ENCODE measurements at places on chromosomes 6 and 20.

DNA sequence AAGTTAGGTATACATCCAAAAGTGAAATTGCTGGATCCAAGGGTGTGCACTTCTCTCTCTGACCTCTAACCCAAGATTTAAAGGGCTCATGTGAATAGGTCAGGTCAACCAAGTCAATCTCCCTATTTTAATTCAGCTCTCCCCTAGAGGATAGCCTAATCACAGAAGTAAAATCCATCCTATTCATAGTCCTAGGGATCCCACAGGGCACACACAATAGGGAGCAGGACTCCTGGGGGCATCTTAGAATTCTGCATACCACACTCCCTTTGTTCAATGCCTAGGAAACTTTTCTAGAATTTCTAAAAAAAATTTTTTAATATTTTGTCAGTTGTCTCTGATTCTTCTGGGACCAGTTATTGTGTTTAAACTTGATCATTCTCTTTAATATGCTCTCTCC, 35.1 kb downstream of the CST9L start:
- no peak for DNase-seq

- DNase-seq: no peak
Measured at GRCh38 chr6:162715601-162716000, 12.0 kb downstream of the PRKN start.

DNA sequence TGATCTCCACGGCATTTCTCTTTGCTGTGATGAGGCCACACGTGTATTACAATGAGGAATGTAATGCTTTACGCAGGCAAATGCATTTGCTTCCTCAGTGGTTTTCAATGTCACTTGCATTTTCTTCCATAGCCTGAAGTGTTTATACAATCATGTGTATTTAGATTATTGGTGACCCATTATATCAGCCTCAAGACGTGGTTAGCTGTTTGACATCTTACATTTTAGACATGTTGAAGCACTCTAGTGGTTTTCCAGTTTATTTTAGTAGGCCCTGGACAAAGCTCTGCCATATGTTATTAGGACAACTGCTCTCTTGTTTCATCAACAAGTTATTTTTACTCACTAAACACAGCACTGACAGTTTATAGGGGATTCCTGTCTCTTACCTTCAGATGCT, 200.4 kb downstream of the UTRN start:
- DNase-seq: no peak

DNA sequence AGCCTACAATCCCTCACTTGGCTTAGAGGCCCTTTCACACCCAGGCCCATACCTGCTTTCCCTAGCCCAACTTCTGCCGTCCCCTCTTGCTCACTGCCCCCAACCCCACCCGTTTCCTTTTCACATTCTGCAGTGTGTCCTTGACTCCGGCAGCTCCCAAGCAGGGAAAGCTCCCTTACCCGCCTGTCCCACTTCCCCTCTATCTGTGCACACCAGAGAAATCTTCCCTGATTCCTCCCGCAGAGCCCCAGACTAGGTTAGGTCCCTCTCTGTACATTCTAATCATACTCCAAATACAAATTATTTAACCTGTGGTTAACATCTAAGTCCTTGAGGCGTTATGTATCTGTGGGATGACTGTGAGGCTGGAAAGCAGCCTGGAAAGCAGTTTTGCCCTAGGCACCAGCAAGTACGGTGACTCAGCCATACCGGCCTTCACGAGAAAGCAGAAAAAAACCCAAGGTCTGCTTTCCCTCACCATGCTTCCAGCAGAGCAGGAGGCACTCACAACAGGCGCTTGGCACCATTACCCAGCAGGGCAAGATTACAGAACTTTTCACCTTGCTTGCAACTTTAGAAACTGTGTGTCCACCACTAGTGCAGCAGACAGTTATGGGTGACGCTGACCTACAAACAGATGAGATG, 22.3 kb downstream of the ELOVL5 start:
- DNase-seq: no peak

DNA sequence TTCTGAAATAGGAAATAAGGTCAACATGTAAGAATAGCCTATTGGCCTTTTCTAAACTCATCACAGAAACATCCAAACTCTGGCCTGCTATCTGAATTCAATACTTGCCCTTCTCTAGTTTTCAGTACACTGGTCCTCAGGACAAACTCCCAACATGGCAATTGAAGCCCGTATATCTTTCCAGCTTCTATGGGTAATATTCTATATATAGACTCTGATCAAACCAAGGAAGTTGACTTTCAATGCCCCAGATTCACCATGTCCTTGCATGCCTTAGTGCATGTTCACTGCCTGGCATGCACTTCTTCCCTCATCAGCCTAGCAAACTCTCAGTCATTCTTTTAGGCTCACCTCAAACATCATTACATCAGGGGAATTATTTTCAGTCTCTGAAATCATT, 73.2 kb downstream of the RSPO3 start:
- no peak for DNase-seq

DNA sequence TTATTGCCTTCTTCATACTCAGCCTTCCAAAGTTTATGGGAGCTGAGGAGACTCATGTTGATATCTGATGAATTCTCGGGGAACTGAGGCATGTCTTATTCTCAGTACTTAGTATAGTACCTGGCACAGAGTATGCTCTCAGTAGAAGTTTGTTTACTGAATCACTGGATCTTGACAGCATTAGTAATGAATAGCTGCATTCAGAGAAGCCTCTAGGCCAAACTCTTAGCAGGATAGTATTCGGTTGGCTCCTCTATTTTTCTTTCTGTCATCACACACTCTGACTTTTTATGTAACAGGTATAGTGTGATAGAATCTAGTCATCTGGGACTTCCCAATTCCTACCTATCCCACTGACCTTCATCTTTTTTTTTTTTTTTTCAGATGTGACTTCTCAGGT, 566.4 kb upstream of the MAN1A1 start:
- DNase-seq: no peak

DNA sequence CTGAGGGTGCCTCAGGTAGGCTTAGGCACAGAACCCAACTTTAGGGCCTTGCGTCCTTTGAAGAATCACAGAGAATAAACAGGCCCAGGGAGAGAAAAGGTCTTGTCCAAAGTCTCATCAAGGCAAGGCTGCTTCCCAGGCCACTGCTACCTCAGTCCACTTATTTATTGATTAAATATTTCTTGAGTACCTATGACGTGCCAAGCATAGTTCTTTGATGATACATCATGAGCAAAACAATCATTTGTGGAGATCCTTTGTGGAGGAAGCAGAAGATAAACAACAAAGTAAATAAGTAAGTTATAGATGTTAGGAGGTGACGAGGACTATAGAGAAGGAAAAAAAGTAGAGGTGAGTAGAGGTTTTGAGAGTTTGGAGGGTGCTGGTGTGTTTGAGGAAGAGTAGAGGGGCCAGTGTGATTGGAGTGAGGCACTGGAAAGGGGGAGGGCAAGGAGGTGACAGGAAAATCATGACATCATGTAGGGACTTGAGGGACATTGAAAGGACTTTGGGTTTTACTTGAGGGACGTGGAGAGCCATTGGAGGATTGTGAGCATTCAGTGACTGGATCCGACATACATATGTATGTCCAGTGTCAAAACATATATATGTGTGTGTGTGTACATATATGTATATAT, 14.1 kb upstream of the CHMP4B start:
- no peak for DNase-seq

DNA sequence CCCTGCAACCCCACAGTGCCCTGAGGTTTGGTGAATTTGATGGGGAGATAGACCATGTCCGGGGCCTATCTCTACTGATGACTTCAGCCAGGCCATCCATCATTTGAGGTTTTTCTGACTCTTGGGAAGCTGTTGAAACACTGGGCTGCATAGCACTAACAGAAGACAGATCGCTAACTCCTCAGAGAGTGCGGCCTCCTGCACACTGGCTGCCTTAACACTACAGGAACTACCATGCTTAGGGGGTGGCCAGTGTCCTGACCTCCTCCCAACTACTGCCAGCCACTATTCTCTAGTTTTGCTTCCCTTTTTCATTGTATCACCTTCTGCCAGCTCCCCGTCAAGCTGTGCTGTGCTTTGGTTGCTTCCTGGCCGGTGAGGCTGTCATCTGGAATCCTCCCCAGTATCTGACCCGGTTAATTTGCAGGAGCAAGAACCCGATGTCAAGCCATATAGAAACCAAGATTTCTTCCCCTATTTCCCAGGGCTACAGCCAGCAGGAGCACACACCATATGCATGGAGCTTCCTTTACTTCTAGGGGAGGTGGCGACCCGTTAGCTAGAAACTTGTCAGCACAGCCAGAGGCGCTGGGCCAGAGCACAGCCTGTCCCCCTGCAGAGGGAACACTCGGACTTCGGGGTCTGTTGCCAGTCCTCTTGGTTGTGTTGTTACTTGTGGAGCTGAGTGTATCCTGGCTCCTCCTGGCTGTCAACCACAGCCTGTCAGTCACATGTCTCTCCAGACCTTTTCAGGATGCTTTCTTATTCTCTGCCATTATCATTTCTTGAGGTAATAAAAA, 57.3 kb upstream of the TRAF3IP2 start:
- DNase-seq: no peak

GRCh38 chr6:145258122-145258521, 477.2 kb downstream of the EPM2A start:
- DNase-seq: no peak
